Inflammatory macrophage treated with lipopolysaccharide for 1 hour (primary cell): ENCODE measurements at places on chromosomes 13 and 19.

DNA sequence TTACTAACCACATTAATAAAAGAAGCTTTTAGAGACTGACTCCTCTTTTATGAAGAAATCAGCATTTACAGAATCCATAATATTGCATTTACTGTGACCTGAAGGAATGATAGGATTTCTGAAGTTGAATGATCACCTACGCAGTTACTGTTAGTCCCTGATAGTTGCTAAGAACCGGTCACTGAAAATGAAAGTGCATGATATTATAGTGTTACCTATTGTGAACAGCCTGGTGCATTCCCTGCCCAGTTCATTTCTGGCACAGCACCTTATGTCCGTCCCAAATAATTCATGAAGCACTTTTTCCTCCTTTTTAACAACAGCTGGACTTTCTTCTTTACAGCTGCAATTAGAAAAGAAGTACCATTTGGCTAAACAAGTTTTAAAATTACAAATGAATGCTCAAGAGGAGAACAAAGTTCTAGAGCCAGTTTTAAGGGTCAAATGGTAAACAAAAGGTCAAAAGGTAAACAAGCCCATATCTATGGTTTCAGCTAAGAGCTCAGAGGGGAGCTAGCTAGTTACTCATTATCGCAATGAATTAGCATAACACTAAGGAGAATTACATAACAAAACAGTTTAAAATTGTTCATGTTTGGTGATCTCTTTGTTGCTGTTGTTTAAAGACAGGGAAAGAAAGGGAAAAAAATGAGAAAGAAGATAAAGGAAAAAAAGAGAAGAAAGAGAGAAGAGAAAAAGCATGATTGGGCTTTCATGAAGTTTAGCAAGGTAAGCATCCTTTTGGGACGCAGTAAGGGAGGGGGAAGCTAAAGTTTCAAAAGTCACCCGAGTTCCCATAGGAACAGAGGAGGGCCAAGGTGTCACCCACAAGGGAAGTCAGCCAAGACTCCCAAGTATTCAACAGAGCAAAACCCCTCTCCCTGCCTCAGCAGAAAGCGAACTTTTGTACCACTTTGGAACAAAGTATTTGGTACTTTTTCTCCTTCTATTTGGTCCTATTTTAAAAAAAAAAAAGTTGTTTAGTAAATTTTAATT is 50.2 kb downstream of the FLT3 start:
- no peak for DNase-seq

DNA sequence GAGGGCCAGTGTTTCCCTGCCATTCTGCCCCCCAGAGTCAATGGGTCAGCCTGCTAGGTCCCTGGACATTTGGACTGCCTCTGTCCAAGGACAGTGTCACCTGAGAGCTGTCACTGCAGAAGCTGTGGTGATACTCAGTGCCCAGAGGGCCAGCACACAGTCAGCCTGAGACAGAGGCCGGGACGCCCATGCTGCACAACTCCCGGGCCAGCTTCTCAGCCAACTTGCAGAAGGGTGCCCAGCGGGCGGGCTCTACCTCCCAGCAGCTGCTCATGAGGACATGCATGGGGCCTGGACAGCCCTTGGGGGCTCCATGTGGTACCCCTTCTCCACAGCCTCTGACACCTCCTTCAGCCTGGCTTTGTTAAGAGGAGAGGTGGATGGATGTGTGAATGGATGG is 3.8 kb upstream of the RAX2 start:
- DNase-seq, result no peak

DNA sequence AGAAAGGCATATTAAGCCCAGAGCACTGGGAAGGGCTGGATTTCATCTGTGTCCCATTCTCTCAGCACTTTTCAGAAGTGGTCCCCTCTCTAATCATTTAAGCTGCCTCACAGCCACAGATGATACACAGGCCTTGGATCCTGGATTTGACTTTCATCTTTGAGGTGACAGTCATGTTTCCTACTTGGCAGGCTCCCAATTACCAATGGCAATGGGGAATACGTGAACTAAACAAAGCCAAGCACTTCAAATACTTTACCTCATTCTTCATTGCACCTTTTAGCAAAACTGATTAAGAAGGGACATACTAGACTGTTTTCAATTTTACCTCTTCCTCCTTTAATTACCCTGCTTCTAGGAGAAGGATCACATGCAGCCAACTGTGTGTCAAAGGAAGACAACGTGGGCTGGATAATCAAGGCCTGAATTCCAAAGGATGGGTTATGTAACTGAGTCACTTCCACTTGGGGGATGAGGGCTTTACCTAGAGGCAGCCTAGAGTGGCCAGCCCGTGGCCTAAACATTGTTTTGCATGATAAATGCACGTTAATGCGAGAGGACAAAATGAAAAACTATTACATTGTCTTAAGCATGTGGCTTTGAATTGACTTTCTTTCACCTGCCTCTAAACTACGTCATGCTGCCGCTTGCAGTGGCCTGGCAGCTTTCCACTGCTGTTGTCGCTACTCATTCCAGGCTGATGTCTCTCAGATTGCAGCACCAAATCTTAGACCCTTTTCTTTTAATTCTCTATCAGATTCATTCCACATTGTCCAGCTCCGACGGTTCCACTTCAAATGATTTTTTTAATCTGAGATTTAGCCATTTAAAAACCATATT is 95.0 kb downstream of the KCTD12 start:
- DNase-seq, result no peak

DNA sequence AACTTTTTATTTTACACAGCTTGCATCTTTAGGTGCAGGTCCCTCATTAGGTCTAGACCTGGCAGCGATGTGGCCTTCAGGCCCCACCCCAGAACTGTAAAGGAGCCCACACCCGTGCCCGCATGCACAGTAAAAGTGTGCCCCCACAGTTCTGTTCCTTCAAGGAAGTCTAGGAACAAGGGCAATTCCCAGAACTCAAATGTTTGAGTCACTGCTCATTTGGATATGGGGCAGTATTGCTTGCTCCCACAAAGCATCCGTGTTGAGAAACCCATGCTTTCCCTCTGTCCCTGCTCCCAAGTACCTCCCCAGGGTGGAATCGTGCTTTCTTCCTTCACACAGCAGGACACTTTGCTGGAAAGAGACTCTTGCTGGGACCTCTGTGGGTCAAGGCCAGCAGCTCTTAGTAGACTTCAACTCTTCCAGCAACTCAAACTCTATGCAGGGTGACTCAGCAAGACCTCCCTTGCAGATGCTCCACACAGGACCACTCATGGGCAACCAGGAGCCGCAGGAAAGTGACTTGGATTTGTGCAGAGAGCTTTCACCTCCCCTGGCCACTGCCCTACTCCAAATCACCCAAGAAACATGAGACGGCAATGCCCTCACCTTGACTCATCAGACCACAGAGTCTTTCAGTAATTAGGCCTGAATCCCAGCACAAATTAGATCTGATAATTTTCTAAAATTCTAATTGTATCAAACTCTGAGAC is 12.3 kb downstream of the SLC7A1 start:
- no peak for DNase-seq

- no peak for DNase-seq
These were observed 94.5 kb upstream of the GPR12 start for GRCh38 chr13:26855071-26855470.

DNA sequence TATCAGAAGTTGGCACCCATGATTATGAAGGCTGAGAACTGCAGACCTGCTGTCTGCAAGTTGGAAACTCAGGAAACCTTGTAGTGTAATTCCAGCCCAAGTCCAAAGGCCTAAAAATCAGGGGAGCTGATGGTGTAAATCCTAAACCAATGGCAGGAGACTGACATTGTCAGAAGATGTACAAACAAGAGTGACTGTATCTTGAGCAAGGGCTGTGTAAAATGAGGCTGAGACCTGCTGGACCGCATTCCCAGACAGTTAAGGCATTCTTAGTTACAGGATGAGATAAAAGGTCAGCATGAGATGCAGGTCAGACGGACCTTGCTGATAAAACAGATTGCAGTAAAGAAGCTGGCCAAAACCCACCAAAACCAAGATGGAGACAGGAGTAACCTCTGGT is 147.7 kb downstream of the COG6 start:
- no peak for DNase-seq

DNA sequence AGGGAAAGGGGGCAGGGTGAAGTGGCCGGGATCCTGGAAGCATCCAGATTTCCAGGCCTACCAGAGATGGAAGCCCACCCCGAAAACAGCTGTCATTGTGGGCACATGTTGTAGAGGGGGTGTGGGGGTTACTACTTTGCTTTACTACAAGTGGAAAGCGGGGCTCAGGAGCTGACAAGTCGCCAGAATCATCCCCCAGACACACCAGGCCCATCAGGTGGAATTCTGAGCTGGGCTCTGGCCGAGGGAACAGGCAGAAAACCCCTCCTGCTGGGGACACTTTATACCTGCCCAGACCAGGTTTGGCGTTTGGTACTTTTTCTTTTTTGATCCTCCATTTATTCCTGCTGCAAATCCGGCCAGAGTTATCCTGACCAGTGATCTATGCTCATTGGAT is 3.8 kb downstream of the CDX2 start:
- DNase-seq, result no peak
